ENCODE measurements at places on chromosomes 7 and 10. TPM values are rescaled to one million over a fixed set of nuclear protein-coding genes. Genes with fewer than 3 reads are reported as not detected.

DNA sequence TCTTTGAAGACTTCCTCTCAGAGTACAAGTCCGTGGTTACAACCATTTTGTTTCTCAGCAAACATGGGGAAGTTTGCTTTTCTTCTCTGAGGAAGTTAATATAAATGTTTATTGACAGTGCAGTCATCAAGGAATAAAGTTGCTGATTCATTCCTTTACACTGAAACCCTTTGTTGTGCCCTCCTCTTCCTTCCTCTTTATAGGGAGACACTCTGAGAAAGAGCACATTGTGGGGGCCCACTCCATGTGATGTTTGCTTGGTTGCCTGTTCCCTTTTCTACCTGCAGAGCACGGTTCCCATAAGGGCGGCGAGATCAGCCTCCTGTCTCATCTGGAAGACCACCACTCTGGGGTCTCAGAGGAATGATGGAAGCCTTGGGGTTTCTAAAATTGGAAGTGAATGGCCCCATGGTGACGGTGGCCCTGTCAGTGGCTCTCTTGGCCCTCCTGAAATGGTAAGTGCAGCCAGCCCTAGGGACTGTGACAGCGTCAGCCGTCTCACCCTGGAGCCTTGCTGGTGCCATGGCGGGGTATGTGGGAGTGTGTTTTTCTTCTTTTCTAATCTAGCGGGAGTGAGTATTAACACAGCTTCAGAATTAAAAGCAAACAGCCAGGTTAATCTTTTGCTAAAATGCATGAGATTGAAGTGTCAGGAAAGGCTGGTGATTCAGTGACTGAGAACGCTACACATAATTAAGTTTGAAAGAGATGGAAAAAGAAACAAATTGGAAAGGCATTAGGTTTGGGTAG, at the start of gene TBXAS1:
TSS of gene TBXAS1 (plus strand) at position 240 of the 750 bp plus-strand sequence. CDS start at position 367, 127 bp downstream.
- no peak for DNase-seq

DNA sequence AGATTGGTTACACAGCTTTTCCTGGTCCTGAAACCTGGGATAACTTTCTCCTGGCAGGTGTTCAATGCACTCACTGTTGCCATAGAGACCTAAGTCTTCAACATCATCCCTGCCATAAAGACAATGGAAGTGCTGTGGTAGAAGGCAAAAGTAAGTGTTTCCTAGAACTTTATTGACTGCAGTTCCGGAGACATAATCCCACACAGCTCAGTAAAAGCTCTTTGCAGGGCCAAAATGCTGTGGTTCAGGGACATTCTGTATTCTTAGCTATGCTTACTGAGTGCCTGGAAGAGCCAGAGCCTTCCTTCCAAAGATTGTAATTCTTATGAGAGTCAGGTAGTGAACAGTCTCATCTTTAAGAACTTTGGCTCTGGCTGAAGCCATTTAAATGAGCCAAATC, 5.3 kb downstream of the WIPF3 start:
- no peak for DNase-seq

GRCh38 chr7:12648704-12649261, 38.6 kb upstream of the ARL4A start:
- DNase-seq = no peak

- DNase-seq = no peak
These were observed 7.8 kb downstream of the ZNF862 start for GRCh38 chr7:149846021-149846420.

Gene PTPRN2
- 1.2 TPM for total RNA-seq

DNA sequence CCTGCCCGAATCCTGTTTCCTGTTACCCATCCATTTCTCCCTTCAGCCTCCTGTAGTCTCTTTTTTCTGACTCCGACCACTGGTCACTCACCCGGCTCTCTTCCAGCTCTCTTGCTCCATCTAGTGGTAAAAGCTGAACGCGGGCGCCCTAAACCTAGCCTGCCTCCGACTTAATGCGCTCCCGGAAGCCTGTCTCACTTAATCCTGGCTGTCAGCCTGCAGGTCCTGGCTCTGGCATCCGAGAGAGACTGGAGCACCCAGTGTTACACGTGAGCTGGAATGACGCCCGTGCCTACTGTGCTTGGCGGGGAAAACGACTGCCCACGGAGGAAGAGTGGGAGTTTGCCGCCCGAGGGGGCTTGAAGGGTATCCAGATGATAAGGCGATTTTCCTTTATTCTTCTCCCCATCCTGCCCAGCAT, 10.3 kb downstream of the SUMF2 start:
- DNase-seq = peak; percentile 86

Gene MYOZ1
- 1.7 TPM for total RNA-seq

Gene MMP21
- total RNA-seq = 0.21 TPM

DNA sequence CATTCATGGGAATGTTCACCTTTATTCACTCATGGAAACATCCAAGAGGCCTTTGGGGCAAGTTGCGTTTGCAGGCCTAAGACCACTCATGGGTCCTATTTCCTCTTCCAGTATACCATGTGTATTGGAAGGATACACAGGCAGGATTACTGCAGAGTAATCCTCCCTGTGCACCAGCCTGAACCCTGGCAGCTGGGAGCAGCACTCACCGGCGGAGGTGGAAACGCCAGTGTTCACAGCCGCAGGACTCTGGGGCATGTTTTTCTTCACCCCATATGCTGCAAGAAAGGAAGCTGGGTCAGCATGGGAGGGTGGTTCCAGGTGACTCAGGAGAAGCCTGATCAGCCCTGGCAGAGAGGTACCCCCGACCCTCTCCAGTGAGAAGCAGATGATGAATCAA, 24.5 kb downstream of the COL17A1 start:
- DNase-seq = no peak

DNA sequence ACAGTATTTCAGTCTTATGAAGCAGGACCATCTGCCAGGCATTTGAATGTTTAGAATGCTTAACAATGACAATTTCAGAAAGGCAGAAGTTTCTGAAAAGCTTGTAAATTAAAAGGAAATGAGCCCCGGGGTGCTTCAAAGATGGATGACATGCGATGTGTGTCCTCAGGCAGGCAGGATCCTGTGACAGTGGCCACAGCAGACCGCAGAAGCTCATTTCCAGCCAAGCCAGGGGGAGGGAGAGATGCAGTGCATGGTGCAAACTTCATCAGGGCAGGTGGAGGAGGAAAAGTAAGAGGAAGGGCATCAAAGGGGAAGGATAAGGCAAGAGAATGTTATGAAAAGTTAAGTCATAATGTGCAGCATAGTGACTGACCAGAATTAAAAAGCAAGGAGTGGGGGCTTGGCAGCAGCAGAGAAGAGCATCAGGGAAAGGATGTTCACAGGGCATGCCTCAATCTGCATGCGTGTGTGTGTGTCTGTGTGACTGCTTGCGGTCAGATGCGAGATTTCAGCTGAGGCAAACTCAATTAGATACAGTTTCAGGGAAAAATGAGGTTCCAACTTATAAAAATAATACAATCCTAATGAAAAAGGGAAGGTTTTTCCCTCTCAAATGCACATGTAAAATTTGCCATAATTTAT, 173.7 kb downstream of the COBL start:
- DNase-seq = no peak

GRCh38 chr7:66921918-66922486, 977 bp downstream of the TMEM248 start:
- DNase-seq = no peak

DNA sequence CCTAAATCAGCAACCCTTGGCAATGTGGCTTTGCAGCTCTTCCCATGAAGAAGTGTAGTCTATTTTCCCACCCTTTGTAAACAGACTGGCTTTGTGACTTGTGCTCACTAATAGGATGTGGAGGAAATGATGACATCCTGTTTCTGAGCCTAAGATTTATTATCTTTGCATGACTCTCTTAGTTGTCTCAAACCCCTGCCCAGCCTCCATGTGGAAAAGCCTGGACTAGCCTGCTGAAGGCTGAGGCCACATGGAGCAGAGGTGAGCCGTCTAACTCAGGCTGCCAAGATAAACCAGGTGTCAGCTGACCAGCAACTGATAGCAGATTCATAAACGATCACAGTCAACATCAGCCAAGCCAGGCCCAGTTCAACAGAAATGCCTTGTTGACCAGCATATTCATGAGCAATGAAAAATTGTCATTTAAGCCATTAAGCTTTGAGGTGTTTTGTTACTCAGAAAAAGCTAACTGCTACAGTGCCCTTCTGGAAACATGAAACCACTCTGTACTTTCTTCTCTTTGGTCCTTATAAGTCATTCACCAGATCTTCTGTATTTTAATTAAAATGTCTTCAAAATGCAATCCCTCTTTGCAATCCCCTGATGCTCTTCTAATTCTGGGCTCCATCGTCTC, 586.3 kb upstream of the ANKRD30A start:
- DNase-seq = peak; percentile 15

Gene EMX2
- 154 TPM for total RNA-seq

Gene HOXA1
- 2.0 TPM for total RNA-seq

- DNase-seq = no peak
These were observed 149.3 kb upstream of the IMMP2L start for GRCh38 chr7:111711426-111712065.

Gene PNLIPRP1
- total RNA-seq = not detected

- no peak for DNase-seq
These were observed 8.2 kb downstream of the CCDC7 start for GRCh38 chr10:32454148-32454547.

DNA sequence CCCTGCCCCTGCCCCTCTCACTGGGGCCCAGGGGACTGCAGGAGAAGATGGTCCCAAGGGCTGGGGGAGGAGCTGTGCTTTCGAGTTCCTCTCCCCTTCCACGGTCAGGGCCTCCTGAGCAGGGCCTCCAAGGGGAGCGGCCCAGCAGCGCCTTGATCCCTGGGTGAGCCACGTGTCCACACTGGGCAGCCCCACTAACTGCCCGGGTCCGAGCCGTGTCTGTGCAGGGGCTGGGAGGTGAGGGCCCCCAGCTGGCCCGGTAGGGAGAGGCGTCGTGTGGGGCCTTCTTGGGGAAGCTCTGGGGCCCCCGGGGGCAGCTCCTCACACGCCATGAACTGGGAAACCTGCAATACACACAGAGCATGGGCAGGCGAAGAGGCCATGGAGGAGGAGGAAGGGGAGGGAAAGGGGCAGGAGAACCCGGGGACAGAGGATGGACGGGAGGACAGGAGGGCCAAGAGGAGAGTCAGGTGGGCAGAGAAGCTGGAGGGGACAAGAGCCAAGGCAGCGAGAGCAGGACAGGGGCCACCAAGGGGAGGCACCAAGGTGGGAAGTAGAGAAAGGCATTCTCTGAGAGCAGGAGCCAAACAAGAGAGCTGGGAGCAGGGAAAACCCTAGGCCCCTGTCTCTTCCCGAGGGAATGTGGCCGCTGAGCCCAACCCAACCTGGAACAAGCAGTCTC, 32.8 kb downstream of the KCNH2 start:
- no peak for DNase-seq

- DNase-seq = no peak
These were observed 84.1 kb downstream of the POM121L12 start for GRCh38 chr7:53119514-53119941.

GRCh38 chr10:52297747-52298146, 16.3 kb upstream of the DKK1 start:
- no peak for DNase-seq

DNA sequence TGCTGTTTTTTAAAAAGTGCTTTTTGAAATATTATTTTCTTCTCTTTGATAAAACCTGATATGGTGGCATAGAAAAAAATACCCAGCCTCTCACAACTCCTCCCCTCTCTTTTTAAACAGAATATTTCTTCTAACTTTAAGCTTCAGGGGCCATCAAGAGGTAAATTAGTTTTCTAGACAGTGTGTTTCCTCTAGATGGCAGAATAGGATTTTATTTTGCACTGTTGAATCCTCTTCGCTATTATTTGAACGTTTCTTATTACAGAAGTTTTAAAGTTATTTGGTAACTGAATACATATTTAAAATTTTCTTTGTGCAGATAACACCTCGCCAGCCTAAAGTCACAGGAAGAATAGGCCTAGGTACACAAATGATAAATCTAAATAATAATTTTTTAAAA, 30.3 kb downstream of the ARL5B start:
- DNase-seq = no peak

GRCh38 chr10:112981553-112981952, 31.5 kb downstream of the TCF7L2 start:
- DNase-seq = no peak

GRCh38 chr7:139345042-139345441, 3.9 kb downstream of the FMC1 start:
- no peak for DNase-seq

Gene PRR15
- 1.8 TPM for total RNA-seq

GRCh38 chr7:43590862-43591557, 8.1 kb downstream of the STK17A start:
- no peak for DNase-seq

DNA sequence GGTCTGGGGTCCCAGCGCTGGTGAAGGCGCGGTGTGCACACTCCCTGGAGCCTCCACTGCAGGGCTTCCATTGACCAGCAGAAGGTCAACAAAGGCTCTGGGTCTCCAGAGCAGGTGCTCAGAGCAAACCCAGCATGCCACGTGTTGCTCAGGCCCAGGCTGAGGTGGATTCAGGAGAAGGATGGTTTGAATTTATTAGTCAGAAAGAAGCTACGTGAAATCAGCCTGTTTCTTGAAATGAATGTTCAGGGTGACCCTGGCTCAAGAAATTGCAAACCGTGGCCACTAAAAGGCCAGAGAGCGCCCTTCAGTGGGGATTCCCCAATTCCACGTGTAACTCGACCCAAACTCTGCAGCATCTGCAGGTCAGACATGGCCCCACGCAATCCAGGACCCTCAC, 82.7 kb upstream of the PFKP start:
- DNase-seq = no peak

DNA sequence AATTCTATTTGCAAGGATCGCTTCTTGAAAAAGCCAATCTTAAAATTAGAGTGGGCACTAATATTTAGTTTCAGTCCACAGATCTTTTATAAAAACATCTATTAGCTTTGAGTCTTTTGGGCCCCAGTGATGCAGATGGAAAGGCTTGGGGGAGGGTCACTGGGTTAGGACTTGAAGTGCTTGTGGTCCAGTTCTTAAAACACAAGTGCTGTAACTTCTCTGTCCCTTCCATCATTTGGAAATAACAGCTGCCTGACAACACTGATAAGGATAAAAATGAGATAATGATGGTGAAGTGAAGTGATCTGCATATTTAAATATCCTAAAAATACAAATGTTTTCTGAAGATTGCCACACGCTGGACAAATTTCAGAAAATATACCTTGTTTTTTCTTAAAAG, 37.1 kb upstream of the ZRANB1 start:
- no peak for DNase-seq

DNA sequence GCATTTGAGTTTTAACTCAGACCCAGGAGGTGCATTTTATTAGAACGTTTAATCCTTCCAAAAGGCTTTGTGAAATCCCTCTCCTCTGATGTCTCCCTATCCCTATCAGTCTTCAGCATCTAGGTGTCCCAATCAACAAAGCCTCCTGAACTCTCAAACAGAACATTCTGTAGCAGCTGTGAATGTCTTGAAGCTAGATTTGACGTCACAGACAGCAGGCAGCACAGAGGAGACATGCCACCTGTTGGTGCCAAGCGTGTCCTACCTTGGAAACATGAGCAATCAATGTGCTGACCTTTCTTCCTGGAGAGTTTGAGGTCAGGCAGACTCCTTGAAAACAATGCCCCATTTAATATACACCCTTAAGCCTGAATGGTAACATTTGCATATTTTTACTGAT, 125.5 kb downstream of the RNLS start:
- DNase-seq = no peak

- no peak for DNase-seq
These were observed 257.7 kb upstream of the SP8 start for GRCh38 chr7:21044384-21044783.

GRCh38 chr7:55092186-55092974, 73.6 kb downstream of the EGFR start:
- no peak for DNase-seq

- no peak for DNase-seq
These were observed 3.3 kb upstream of the CUEDC2 start for GRCh38 chr10:102435529-102436233.

GRCh38 chr7:101845974-101846373, 28.5 kb downstream of the CUX1 start:
- DNase-seq = no peak

Gene GPR37
- total RNA-seq = 0.51 TPM

Data from uterus (tissue), 4 donors.